ENCODE measurements at places on chromosomes 12 and 14.

DNA sequence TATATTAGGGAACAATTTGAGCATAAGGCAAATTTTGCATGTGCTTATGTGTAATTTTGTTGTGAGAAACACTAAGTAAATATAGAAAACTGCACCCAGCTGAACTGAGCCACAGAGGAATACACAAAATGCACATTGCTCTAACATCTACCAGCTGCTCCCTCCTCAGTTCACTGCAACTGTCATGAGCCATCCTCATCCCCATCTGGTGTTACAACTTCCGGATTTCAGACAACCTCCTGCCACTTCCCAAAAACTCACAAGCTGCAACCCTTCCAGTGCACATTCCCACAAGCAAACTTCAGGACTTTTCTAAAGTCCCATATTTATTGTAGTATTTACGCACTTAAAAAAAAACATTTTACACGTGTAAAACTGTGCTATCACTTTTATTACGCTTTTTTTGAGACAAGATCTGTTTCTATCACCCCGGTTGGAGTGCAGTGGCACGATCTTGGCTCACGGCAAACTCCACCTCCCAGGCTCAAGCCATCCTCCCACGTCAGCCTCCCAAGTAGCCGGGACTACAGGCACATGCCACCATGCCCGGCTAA, 169.1 kb upstream of the TBX3 start:
- DNase-seq, result no peak

DNA sequence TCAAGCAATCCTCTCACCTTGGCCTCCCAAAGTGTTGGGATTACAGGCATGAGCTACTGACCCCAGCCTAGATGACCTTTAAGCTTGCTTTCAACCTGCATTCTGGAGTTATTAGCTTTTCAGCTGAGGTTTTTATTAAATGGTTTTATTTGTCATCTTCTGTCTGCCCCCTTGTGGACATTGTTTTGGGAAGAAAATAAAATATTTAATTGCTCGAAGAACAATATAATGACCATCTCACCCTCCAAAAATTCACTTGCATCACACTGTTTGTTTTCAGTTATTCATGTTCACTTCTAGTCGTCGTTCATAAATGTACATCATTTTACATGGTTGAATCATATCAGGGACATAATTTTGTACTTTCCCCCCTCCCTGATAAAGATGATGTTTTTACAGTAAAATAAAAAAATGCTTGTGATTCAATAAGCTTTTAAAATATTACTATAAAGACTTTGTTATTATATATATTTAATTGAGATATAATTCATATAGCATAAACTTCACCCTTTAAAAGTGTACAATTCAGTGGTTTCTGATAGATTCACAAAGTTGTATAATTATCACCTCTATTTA, 10.1 kb upstream of the SPATS2 start:
- no peak for DNase-seq

- no peak for DNase-seq
These were observed 8.4 kb upstream of the NR4A1 start for GRCh38 chr12:52042706-52043385.

- no peak for DNase-seq
These were observed 9.5 kb downstream of the NDRG2 start for GRCh38 chr14:21015312-21015711.

DNA sequence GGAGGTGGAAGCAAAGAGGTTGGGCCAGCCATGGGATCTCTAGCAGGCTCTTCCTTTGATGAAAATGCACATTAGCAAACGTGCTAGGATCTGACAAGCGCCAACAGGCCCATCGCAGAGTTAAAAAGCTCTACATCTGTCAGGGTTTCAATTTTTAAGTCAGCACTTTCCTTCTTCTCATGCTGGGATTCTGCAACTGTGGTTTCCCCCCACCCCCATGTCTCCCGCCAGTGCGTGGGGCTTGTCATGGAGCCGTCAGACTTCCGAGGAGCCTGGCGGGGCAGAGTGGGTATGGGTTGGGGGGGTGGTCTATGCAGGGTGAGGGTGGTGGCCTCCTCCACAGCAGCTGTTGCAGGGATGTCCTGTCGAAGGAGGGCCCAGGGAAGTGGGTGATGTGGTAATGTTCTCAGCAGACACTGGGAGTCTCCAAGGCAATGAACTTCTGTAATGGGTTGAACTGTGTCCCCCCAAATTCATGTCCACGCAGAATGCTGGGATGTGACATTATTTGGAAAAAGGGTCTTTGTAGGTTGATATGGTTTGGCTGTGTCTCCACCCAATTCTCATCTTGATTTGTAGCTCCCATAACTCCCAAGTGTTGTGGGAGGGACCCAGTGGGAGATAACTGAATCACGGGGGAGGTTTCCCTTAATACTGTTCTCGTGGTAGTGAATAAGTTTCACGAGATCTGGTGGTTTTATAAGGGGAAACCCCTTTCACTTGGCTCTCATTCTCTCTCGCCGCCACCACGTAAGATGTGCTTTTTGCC, 115.2 kb upstream of the MAP1LC3B2 start:
- no peak for DNase-seq

DNA sequence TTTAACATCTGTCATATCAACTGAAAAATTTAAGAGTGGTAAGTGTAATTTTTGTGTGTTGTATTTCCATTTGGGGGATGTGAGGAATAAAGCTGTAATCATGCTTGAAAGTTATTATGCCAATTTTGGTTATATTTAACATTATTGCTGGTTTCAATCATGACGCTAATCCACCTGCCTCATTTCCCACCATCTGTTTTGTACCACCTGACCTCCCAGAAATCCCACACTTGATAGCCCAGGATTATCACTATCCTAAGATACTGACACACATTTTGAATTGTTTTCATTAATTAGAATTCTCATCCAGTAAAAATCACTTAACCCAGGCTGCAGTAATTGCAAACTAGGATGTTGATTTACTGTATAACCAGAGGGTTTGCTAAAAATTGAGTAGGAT, 1119.8 kb downstream of the AACS start:
- no peak for DNase-seq

- DNase-seq, result no peak
These were observed 462 bp downstream of the KNTC1 start for GRCh38 chr12:122527478-122527944.

DNA sequence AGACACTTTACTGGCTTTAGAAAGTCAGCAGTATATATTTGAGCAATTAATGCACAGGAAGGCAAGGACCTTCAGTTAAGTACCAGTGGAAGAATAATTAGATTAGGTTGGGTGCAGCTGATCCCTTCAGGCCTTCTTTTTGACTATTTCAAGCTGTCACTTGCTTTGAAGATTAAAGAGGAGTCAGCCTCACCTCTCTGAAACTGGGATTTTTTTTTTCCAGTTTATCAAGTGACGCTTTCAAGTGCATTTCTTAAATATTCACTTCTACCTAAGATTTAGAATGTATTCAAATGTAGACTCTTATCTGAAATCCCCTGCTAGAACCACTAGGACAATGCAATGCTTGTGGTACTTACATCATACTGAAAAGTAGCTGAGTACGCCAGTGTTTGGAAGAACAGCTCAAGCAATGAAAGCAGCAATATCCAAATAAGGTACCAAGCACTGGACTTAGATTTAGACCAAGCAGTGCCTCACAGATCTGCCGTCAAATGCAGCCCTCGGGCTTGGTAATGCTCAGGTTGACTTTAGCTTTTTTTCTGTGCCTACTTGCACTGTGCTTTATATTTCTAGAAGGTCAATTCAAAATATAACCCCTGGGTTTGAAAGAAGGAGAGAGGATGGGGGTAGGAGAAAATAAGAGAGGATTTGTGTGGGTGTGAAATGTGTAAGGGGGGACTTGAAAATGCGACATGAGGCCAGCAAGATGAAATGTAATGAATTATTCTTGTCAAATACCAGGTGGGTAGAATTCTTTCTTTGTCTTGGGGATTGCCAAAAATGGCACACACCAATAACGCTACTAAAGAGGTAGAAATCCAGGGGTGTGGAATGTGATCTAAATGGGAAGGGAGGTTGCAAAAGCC, 3.7 kb upstream of the FERMT2 start:
- no peak for DNase-seq

DNA sequence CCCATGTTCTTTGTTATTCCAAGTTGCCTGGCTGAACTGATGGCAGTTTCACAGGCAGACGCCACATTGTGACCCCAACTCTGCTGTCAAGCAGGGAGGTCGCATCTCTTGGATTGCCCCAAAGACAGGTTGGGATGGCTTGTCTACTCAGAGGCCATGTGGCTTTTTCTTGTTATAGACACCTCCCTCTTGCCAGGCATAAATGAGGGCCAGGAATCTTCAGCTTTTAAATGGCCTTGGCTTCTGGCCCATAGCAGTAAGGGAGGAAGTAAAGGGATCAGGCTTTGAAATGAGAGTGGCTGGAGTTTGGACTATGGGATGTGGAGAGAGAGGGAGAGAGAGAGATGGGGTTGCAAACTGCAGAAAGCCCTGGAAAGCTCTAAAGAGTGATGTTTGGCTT, 215.0 kb downstream of the TBX5 start:
- no peak for DNase-seq

DNA sequence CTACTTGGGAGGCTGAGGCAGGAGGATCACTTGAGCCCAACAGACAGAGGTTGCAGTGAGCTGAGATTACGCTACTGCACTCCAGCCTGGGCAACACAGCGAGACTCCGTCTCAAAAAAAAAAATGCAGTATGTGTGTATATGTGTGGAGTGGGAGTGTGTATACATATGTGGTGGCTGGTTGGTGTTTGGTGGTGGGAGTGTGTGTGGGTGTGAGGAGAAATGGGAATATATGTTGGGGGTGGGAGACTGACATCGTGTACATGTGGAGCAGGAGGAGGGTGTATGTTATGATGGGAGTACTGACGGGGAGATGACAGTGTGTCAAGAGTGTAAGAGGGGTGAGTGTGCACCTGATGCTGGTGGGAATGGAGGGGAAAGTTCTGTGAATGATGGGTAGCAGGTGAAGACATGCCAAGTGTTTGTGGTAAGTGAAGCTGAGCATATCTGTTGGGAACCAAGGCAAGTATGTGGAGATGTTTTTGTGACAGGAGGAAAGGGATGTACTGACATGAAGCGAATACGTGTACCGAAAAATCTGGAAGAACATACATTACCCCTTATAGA, 4.2 kb downstream of the PNMA1 start:
- no peak for DNase-seq

- no peak for DNase-seq
These were observed 184.8 kb downstream of the SLC16A7 start for GRCh38 chr12:59780605-59781135.

DNA sequence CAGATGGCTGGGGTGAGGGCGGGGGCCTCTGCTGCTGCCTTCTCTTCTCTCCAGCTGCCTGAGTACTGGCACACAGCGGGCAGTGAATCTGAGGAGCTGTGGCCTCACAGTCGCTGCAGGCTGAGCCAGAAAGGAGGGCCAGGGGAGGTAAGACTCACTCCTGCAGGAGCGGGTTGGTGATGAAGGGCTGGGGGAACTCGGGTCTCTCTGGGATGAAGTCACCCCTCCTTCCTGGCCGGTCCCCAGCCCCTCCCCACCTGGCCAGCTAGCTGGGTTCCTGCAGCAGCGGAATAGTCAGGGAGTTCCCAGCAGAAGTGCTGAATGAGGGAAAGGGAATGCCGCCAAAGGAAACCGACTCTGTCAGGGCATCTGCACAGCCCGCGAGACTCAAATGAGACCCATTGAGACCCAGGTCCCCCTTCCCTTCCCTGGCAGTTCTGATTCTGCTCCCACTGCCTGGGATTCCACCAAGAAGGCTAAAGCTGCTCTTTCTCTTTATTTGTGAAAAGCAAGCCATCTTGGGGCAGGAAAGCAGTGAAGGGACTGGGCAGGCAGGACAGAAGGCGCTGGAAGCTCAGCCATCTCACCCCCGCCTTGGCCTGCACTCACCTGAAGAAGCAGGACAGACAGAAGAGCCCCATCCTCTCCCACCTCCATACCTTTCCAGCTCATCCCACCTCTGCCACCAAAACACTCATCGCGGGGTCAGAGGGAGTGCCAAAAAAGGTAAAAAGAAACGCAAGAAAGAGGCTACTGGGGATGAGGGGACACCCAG, 5.3 kb downstream of the NGB start:
- DNase-seq, result no peak

GRCh38 chr14:49767571-49768300, at the start of gene KLHDC2:
TSS of gene KLHDC2 (plus strand) at chr14:49768153. CDS start at chr14:49768469, 316 bp downstream.
- DNase-seq, result peak; percentile 74

DNA sequence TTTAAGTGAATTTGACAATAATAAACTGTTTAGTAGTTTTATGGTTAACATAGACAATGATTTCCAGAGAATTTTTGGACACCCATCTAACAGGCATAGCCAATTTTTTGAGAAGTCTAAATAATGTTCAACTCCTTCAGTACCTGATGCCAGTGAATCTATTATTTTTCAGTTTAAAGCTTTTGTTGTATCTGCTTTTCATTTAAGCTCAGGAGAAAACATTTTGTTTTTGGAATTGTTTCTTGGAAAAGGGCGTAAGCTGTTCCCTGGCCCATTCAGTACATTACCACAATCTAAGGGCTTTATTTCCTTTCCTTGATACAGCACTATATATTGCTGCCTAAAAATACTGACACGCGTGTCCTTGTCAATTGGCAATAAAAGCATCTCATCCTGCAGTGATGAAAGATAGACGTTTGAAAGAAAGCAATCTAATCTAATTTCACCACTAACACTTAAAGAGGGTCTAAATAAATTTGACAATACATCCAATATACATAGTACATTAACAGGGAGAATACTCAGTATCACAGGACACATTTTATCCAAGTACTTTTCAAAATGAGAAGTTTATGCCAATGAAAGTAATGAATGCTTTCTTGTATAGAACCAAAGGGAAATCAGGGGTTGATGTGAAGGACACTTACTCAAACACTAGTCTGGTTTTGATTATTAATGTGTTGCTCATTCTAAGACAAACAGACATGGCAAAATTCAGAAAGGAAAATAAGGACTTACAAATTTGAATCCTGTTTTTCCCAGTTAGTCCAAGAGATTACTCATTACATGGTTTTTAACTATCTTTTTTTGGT, 104.2 kb upstream of the LGR5 start:
- DNase-seq, result no peak

- DNase-seq, result no peak
These were observed 3.6 kb upstream of the BATF start for GRCh38 chr14:75518625-75519024.

DNA sequence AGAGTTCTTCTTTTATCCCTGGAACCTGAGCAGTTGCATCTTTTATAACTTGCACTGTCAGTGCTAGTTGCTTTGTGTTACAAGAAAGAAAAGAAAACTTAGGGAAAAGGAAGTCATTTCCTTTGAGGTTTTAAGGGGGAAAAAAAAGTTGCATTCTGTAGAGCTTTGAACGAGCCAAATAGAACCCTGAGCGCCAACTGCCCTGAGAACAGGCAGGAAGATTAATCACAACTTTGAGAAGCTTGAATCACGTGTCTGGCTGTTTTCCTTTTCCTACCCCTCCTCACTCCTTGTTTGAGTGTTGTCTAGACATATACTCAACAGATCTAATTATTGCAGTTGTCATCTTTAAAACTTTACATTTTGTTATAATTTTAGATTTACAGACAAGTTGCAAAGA, 12.5 kb downstream of the PCNX1 start:
- no peak for DNase-seq

- DNase-seq, result no peak
These were observed 147.6 kb downstream of the PHETA1 start for GRCh38 chr12:111221062-111222026.

DNA sequence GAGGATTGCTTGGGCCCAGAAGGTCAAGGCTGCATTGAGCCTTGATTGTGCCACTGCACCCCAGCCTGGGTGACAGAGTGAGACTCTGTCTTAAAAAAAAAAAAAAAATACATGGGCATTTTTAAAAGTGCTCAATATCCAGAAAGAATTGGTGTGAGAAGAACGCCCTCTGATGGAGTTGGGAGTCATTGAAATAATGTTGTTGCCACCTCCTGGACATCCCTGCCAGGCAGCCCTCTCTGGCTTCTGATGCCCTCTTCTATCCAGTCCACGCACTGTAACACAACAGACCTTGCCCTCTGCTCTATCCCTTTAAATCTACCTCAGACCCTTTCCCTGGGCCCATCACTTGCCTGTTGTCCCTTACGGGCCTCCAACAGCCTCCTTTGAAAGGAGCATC, 4.9 kb downstream of the PTGDR start:
- DNase-seq, result no peak
